ENCODE measurements at places on chromosomes 5 and 9. TPM values are rescaled to one million over a fixed set of nuclear protein-coding genes. Genes with fewer than 3 reads are reported as not detected.

DNA sequence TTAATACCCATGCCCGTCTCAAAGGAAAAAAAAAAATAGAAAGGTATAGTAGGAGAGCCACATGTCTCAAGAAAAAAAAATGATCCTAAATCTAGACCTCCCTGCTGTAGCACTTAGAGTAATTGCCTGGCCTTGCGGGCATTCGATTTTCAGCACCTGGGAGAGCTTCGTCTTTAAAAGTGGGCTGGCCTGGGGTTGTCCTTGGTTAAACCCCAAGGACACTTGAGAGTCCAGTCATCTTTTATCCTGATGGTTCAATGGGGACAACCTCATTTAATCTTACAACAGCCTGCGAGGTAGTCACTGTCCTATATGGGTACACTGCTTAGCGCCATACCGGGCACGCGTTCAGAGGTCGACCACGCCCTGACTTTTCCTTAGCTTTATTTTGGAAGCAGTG is 60.1 kb downstream of the MAT2B start:
- no peak for DNase-seq

DNA sequence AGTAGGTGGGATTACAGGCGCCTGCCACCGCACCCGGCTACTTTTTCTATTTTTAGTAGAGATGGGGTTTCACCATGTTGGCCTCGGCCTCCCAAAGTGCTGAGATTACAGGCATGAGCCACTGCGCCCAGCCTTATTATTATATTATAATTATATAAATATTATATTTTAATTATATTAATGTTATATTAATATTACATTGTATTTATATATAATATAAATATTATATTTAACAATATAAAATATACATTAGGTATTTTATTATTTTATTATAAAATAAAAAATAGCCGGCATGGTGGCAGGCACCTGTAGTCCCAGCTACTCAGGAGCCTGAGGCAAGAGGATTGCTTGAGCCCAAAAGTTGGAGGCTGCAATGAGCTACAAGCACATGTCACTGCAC is 21.6 kb upstream of the GLDC start:
- DNase-seq = no peak

DNA sequence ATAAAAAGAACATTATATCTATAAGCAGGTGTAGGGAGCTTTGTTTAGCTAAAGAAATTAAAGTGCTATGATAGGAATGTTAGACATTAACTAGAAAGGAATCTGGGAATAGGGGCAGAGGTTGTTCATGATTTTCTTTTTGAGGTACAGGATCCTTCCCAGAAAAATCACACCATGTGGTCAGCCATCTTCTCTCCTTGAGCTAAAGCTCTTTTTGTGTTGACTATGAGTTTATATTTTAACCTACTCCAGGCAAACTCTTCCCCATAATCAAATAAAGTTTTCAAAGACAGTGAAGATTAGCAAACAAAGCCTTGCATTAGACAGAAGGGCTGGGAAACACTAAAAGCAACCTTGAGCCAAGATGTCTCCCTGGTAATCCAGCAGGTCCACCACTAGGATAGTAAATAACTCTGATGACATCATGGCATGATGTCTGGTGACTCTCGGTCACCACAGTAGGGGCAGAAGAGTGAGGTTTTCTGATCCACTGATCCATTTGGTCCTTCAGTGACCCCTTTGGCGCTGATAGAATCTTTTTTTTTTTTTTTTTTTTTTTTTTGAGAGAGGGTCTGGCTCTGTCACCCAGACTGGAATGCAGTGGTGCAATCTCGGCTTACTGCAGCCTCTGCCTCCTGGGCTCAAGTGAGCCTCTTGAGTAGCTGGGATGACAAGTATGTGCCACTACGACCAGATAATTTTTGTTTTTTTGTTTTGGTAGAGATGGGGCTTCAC is 30.6 kb upstream of the IL6ST start:
- DNase-seq = no peak

DNA sequence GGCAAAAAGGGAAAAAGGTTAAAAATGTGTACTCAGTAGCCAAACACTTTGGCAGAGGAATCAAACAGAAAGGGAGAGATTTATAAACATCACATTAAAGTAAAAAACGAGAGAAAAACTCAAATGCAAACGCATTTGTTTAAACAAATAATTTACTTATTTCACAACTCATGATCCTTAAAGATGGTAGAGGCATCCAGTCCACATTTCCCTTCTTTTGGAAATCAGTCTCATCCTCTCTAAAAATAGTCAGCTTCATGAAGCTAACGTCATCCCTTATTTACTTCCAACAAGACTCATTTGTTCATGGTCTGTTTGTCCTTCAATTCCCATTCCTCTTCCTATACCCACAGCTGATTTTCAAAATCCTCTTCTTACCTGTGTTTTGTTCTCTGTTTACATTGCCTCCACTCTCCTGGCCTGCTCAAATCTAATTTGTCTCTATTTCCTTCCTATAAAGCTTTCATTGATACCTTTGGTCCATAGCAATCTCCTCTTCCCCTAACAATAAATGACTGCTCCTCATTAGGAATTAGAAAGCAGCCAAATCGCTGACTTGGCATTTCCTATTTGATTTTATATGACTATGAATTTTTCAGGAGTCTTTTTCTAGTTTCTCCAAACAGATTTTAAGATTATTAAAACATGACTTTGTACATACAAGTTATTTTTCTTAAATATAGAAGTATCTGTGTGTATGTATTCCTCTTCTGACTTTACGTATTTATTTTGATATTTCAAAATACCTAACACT is 805.3 kb downstream of the TLE1 start:
- no peak for DNase-seq

- no peak for DNase-seq
These were observed 102.5 kb downstream of the ST8SIA4 start for GRCh38 chr5:100800562-100800961.

- DNase-seq = no peak
These were observed 209.4 kb upstream of the RFX3 start for GRCh38 chr9:3735251-3735650.

- no peak for DNase-seq
These were observed 4.8 kb upstream of the DPM2 start for GRCh38 chr9:127942216-127943010.

DNA sequence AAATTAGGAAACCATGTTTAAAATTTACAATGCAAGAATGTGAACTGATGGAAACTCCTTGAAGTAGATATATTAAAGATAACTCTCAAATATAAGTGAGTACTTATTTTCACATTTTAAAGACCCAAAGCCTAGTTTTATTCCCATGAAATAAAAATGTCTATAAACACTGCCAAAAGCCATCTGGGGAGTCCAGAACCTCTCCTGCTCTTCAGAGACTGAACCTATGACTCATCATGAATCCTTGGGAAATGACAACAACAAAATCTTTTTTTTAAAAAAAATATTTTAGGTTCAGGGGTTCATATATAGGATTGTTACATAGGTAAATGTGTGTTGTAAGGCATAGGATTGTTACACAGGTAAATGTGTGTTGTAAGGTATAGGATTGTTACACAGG is 33.8 kb upstream of the FYB1 start:
- DNase-seq = no peak

GRCh38 chr9:16846367-16846766 is 24.1 kb downstream of the BNC2 start:
- no peak for DNase-seq

DNA sequence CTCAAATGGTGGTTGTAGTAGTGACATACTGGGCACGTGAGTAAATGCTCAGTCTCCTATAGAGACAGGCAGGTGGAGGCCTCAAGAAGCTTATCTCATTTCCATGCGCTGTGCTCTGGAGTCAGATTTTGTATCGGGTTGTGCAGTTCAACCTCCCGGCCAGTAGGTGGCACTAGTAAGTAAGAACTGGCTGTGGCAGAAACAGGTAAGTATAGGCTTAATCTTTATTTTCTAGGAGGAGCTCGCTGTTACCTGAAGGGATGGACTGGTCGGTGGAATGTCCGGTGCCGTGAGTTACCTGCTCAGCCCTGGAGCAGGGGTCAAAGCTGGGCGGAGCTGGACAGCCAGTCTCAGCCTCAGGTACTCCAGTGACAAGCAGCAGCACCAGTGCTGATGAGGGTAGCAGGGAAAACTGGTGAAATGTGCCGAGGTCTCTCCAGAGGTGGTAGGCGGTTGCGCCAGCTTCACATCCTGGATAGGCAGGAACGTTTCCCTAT is 880.1 kb upstream of the SEMA6A start:
- peak; percentile 37 for DNase-seq

GRCh38 chr5:149824120-149824519 is 94.0 kb downstream of the PPARGC1B start:
- no peak for DNase-seq

GRCh38 chr9:74117731-74118130 is 379.4 kb upstream of the RORB start:
- no peak for DNase-seq

DNA sequence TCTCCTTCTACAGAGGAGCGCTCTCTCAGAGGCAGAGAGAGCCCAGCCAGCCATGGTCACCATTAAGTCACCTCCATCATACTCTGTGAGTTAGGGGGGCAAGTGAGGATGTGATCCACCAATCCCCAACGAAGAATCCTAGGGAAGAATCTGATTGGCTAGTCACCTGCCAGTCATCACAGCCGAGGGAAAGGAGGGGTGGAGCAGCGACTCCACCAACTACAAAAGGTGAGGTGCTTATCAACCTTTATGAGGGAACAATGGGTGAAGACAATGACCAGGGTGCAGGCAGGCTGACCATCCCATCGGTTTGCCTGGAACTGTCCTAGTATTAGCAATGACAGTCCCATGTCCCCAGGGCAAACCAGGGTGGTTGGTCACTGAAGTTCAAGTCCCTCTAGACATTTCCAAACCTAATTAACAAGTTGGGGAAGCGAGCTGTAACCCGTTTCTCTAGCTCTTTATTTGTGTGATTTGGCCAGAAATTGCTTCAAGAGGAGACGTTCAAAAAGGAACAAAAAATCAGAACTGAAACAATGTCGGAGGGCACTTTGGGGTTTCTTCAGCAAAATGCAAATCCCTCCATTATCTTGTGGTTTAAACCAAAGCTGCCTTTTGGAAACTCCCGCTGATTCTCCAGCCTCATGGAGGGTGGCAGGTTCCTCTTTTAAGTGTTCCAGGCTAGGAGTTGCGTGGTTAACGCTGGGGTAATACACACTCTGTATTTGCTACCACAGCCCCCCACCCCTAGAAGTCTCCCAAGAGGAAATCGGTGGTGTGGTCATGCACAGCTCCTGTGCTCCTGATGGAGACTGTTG is 18.8 kb upstream of the FCN1 start:
- DNase-seq = no peak

GRCh38 chr9:36341936-36342577 is 58.0 kb downstream of the RNF38 start:
- DNase-seq = no peak

DNA sequence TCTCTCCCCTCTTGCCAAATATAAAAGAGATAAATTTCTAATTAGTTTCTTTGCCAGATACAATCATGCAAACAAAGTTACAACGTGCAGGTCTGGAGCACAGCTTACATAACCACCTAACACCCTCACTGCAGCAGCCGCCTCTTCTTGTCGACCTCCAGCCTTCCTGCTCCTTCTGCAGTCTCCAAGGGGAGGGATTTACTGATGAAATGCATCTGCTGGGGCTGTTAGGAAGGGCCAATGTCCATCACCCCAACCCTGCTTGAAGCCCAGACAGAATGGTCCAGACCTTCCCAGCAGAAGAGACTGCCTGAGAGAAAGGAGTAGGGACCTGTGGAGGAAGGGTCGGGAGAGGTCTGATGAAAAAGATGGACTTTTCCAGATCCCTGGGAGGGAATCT is 15.2 kb downstream of the KCNV2 start:
- DNase-seq = no peak

DNA sequence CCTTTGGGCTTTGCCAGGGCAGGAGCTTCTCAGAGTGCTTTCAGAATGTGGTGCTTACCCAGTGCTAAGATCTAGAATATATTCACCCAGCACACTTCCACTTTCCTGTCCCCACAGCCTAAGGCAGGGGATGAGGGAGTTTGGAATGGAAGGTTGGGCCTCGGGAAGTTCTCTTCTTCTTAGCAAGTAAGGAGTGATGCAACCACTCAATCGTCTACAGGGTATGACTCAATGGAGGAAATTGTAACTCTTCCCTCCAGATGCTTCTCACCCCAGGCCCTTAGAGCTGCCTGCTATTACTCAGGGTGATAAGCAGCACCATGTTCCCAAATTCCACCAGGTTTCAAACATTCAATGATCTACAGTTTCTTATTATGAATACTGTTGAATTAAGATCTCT is 30.8 kb upstream of the AGGF1 start:
- DNase-seq = no peak

DNA sequence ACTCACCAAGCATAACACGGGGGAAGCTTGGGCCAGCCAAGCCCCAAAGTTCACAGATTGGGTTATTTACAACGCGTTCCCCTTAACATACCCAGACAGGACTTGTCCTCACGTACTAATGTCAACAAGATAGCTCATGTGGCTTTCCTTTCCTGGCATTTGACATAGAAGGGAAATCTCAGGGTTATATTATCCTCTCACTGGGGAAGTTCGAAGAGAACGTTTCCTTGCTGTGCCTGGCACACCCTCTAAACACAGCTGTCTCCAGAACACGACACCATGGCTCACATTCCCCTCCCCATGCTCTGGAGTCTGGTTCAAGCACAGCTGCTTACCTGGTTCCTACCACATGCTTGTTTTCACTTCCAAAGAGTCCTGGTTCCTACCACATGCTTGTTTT is 46.8 kb upstream of the OTULINL start:
- DNase-seq = no peak

- no peak for DNase-seq
These were observed 94.9 kb downstream of the TMEM174 start for GRCh38 chr5:73267766-73268435.

CDC26 gene
- total RNA-seq = 25.6 TPM

AIF1L gene
- 3.7 TPM for total RNA-seq

CCL27 gene
- total RNA-seq = not detected

SHISAL2B gene
- total RNA-seq = not detected

IL9 gene
- not detected for total RNA-seq

SUB1 gene
- total RNA-seq = 188 TPM

EQTN gene
- 1.5 TPM for total RNA-seq

FST gene
- 4.2 TPM for total RNA-seq

OTP gene
- not detected for total RNA-seq

DROSHA gene
- 46.5 TPM for total RNA-seq

FRMD3 gene
- total RNA-seq = 32.4 TPM

SCGB3A2 gene
- not detected for total RNA-seq
